Right renal pelvis (tissue), 4 donors: ENCODE measurements at places on chromosomes 2 and 18. TPM values are rescaled to one million over a fixed set of nuclear protein-coding genes. Genes with fewer than 3 reads are reported as not detected.
A peak's percentile ranks its signal among the peaks of the same experiment; 100 is the strongest.

DNA sequence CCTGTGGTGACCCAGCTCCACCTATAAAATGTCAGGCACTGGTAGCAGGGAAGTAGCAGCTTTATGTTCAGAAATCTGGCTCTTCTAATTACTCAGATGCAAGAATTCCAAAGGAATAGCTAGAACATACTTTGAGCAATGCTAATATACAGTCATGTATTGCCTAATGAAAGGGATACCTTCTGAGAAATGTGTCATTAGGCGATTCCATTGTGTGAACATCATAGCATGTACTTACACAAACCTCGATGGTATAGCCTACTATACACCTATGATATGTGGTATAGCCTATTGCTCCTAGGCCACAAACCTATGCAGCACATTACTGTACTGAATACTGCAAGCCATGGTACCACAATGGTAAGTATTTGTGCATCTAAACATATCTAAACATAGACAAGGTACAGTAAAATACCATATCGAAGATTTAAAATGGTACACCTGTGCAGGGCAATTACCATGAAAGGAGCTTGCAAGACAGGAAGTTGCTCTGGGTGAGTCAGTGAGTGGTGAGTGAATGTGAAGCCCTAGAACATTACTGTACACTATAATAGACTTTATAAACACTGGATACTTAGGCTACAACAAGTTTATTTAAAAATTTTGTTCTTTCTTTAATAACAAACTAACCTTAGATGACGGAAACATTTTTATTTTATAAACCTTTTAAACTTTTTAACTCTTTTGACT is 50.3 kb upstream of the ETAA1 start:
- no peak for DNase-seq

DNA sequence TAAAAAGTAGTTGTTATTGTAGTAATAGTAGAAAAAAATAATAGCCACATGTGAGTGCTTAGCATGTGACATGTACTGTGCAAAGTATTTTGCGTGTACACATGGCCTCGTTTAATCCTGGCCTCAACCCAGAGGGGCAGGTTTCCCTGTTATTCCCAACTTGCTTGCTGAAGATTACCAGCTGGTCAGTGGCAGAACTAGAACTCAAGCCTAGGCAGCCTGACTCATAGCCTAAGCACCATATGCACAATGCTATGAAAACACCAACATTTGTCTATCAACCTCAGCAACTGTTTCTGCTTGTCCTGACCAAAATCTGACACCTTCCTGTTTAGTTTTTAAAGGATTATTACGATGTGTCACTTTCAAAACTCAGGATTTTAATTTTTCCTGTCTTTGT is 234.9 kb upstream of the SMAD7 start:
- no peak for DNase-seq

DNA sequence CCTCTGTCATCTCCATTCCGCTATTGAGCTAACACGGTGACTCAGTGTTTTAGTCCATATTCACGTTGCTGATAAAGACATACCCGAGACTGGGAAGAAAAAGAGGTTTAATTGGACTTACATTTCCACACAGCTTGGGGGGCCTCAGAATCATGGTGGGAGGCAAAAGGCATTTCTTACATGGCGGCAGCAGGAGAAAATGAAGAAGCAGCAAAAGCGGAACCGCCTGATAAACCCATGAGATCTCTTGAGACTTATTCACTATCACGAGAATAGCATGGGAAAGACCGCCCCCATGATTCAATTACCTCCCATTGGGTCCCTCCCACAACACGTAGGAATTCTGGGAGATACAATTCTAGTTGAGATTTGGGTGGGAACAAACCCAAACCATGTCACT is 22.6 kb upstream of the CXXC1 start:
- DNase-seq: no peak

GRCh38 chr2:141055531-141055930 is 1075.3 kb downstream of the LRP1B start:
- DNase-seq: no peak

The NDUFAF7 gene
- 27.7 TPM for polyA plus RNA-seq

DNA sequence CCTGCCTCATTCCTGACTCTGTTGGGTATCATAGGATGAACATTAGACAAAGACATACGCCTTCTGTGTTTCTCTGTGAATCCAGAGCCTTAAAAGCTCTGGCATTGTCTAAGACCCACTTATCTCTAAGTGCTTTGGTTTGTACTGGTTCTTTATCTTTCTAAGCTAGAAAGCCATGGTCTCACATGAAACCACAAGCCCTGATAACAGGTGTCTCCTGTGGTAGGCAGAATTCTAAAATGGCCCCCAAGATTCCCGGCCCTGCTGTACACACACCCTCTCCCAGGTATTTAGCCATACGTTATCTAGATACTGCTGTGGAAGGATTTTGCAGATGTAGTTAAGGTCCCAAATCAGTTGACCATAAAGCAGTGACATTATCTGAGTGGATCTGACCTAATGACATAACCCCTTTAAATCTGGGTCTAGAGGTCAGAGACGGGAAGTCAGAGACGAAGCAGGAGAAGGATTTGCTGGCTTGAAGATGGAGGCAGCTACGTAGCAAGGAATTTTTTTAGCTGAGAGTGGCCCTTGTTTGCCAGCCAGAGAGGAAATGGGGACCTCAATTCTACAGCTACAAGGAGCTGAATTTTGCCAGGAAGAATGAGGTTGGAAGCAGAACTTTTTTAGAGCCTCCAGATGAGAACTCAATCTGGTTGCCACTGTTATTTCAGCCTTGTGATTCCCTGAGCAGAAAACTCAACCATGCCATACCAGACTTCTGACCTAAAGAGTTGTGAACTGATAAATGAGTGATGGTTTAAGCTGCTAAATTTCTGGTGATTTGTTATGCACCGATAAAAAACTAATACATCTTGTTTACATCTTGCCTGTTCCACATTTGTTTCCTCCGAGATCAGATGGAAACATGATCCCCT is 186.7 kb downstream of the CAMKMT start:
- DNase-seq: no peak

GRCh38 chr18:32380559-32380958 is 90.1 kb downstream of the GAREM1 start:
- DNase-seq: no peak

DNA sequence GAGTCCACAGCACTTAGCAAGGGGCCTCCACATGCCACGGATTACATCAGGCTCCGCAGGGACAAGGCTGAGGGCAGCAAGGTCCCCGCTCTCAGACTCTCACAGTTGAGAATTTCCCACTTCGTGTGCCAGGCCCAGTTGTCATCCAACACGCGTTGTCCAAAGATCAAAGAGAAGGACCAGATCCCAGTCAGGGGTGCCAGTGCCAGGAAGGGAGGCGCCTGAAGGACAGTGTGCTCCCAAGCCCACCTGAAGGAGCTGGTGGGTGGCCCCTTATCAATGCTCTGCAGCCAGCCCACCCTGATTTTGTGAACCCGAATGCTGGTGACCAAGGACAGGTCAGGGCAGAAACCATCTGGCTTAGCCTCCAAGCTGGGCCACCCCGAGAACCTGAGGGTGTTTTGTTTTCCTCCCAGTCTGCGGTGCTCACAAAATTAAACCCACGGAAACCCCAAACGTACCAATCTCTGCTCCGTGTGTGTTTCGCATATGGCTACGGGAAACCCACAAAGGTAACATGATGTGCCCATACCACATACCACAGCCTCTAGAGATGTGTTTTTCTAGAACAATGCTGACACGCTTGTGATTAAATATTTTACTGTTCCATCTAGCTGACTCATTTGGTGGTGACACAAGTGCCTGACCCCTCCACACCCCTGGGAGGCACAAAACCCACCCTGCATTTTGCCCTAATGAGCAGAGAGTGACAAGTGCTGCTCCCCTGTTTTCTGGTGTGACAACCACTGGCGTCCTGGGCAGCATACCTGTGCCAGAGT is 24.5 kb downstream of the CRACDL start:
- DNase-seq: no peak

DNA sequence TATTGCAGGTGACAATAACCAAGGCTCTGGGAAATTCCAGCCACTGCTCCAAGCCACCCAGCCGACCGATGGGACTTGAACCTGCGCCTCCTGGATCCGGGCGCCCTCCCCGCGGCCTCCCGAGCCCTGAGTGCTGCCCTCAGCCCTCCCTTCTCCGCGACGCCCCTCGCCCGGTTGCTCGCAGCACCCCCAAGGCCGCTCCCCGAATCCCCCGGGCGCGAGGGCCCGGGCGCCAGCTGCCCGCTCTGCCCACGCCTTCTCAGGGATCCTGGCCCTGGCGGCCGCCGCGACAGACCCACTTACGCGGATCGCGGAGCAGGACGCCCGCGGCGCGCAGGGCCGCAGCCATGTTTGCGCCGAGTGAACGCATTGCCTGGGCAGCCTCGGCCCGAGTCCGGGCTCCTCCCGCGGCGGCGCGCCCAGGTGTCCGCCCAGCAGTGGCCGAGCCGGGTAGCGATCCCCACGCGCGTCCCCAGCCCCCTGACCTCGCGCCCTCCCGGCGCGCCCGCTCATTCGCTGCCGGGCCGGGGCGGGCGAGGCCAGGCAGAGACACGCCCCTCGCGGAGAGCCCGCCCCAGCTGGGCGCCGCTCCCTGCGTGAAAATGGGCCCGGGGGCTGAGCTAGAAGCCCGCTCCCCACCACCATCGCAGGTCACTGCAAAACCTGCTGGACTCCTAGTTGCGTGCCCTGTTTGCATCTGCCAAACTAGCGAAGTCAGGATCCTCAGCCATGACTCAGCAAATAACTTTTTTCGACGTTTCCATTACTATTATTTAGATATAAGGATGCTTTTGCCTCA is at the start of gene FECH:
FECH (minus strand) TSS at position 452 of the 799 bp plus-strand sequence; CDS start at position 370, 82 bp downstream.
- peak; percentile 44 for DNase-seq

GRCh38 chr18:9708434-9709303 is 568 bp downstream of the RAB31 start:
- DNase-seq: no peak
